Stimulated activated CD4-positive, alpha-beta T cell treated with anti-CD3 and anti-CD28 coated beads, Interleukin-12 subunit alpha, Interleukin-12 subunit beta, amount 100 ng/mL, for 4 hours (primary cell): ENCODE measurements at places on chromosomes 16 and 17.

- DNase-seq = no peak
These were observed 7.7 kb upstream of the ENGASE start for GRCh38 chr17:79066963-79067362.

DNA sequence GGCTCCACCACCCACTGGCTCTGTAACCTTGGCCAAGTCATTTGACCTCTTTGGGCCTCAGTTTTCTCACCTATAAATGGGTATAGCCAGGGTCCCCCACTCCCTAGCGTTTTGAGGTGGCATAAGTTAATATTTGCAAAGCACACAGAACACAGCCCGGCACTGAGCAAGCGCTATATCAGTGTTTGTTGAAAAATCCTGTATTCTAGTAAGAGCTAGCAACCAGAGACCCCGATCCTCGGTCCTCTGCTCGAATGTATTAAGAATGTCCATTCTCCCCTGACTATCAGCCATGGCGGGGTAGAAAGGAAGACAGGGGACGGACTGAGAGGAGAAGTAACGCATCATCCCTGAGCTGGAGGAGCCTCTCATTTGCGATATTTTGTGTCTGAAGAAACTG, 131.2 kb downstream of the IRF8 start:
- no peak for DNase-seq

- no peak for DNase-seq
These were observed 75.8 kb upstream of the CNTNAP4 start for GRCh38 chr16:76201385-76201784.

DNA sequence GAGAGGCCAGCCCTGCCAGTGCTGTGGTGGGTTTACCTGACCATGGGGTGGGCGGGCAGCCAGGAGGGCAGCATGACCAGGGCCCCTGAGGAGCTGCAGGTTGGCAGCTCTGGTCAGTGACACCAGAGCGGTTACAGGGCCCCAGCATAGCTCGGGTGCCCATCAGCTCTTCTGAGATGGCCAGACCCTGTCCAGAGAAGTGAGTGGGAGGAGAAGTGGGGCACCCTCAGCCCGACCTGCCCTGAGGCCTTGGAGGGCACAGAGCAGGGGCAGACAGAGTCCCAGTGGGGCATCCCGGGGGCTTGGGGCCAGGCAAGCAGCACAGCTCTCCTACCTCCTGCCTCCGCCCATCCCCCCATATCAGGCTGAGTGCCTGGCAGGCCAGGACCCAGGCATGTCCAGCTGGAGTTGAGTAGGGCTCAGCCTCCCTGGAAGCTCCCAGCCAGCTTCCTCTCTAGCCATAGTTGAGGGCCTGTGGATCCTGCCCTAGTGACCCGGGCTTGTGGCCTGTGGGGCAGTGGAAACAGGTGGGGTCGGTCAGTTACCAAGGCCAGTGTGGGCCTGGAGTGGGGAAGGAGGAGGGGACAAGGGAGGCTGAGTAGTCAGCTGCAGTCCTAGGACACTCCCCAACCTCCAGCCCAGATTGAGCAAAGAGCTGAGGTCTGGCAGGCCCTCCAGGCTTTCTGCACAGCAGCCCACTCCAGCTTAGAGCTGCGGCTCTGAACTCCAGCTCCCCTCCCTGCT, 83.5 kb downstream of the AMFR start:
- DNase-seq = no peak

GRCh38 chr16:75108792-75109731, 7.5 kb downstream of the LDHD start:
- DNase-seq = peak; percentile 76

GRCh38 chr17:48025904-48026501, 11.6 kb downstream of the COPZ2 start:
- no peak for DNase-seq

DNA sequence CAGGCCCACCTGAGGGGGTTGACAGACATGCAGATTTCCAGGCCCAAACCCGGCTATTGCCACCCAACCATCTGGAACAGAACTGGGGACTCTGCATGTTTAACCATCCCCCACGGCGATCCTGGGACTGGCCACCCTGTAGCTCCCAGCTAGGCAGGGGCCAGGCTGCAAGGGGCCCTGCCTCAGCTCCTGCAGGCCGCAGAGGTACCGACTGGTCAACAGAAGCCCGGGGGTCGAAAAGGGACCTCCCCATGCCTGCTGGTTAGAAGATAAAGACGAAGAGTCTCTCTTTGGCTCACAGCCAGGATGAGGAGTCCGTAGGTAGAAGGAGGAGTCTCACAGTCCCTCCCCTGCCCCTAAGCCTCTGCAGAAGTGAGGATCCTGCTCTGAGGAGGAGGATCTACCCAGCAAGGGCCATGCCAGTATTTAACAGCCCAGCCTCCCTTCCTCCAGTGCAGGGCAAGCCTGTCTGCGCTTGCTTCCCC, 223.4 kb upstream of the TNRC6C start:
- DNase-seq = no peak

DNA sequence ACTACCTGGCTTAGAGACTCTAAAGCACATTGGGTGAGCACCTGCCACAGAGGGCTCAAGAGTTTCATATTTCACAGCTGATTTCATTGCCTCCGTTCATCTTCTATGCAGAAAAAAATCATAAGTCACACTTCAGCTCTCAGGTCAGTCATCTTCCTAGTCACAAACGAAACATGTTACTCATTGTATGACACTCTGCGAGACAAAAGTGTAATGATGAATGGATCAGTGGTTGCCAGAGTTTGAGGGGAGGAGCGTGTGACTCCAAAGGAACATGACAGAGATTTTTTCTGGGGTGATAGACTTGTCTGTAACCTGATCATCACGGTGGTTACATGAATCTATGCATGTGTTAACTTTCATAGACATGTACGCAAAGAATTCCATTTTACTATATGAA, 195.2 kb upstream of the CNTNAP4 start:
- no peak for DNase-seq

DNA sequence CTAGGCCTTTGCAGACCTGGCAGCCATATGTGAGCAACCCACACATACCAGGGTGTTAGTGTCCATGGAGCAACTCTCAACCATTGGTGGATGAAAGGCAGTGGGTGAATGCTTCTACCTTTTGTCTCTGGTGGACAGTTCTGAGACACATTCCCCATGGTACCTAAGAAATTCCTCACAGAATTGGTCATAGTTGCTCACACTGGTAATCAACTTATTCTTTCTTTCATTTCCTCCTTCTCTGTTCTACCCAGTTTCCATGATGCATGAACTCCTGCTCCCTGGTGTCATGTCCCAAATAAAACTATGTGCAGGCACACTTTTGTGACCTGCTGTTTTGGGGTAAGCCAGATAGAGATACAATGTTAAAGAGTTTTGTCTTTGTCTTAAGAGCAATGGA, 33.2 kb upstream of the MPHOSPH6 start:
- DNase-seq = no peak

DNA sequence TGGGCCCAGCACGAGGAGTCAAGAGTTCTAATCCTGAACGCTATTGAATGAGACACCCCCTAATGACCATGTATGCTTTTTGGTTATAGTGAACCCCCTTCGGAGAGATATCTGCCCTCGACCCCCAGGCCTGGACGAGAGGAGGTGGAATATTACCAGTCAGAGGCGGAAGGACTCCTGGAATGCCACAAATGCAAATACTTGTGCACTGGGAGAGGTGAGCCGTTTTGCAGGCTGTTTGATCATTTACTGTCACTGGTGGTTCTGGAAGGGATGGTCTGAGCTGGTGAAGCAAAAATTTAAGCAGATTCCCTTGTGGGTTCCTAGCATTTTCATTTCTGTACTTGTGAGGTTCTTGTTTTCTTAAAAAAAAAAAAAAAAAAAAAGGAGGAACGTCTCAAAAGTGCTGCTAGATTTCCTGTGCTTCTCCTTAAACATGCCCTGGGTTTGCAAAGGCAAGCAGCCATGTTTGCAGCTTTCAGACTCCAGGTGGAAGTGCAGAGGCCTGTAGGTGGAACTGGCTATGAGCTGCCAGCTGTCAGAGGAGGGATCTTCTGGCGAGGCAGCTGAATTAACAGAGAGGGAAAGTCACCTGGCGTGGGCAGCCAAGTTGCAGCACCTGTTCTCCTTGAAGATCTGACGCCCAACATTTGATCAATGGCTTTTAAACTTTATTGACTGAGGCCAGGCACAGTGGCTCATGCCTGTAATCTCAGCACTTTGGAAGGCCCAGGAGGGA, 3.5 kb downstream of the MARVELD3 start:
- DNase-seq = no peak

DNA sequence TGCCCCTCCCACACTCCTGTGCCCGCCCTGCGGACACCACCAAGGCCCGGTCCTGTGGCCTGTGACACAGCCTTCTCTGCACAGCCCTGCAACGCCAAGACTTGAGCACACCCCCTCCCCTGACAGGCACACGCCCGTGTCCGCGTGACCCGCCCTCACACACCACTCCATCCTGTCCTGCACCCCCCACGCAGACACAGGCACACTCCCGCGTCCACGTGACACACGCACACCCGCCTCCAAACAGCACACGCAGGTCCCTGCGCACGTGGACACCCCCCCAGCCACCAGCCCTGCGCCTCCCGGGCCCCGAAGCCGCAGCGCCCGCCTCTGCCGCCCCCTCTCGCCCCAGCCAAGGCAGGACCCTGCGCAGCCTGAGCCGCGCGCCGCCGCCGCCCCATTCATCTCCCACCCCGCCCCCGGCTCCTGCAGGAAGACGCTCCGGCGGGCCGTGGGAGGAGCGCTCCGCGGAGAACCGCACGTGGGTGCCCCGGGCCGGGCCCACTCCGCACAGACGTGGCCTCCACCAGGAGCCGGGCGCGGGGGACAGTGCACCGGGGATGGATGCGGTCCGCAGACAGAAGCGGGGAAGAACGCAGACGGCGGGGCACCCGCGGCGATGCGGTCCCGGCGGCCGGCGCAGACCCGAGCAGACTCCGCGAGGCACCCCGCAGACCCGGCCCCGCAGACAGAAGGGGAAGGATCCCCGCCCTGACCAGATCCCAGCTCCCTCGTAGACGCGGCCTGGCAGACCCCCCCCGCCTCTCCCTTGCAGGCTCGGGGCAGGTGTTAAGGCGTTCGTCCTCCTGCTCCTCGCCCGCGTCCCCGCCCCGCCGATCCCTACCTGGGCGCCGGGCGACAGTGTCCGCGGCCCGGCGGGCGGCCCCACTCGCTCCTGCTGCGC, 506 bp downstream of the CAMKK1 start:
- peak; percentile 55 for DNase-seq

DNA sequence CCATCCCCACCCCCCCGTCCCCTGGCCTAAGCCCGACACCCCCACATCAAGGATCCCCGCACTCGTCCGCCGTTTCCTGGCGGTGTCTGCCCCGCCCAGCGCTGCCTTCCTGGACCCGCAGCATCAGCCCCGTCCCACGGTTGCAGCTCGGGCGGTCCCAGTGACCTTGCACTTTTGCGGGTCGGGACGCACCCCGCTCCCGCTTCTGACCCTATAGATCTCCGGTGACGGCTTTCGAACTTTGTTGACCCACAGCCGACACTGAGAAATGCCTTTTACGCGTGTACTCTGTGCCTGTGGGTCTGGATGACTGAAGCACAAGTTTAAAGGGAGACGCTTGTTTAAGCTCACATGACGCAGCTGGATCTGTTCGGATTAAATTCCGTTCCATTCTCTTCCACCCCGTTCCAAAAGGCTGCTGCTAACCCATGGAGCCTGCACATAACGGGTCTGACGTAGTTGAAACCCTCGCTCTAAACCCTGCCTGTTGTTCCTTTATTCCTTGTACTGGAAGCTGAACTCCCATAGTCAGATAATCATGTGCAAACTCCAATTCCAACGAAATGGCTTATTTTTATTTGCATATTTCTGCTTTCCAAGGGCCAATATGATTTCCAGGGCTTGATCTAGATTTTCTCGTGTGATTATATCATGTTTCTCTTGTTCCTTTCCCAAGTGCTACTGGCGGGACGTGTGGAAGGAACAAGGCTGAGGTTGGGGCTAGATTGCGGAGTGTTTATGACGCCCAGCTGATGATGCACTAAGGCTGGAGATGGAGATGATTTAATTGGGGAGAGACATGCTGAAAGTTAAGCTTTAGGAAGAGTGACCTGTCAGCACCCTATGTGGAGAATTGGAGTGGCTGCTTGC, 834 bp downstream of the FLYWCH1 start:
- DNase-seq = peak; percentile 31

DNA sequence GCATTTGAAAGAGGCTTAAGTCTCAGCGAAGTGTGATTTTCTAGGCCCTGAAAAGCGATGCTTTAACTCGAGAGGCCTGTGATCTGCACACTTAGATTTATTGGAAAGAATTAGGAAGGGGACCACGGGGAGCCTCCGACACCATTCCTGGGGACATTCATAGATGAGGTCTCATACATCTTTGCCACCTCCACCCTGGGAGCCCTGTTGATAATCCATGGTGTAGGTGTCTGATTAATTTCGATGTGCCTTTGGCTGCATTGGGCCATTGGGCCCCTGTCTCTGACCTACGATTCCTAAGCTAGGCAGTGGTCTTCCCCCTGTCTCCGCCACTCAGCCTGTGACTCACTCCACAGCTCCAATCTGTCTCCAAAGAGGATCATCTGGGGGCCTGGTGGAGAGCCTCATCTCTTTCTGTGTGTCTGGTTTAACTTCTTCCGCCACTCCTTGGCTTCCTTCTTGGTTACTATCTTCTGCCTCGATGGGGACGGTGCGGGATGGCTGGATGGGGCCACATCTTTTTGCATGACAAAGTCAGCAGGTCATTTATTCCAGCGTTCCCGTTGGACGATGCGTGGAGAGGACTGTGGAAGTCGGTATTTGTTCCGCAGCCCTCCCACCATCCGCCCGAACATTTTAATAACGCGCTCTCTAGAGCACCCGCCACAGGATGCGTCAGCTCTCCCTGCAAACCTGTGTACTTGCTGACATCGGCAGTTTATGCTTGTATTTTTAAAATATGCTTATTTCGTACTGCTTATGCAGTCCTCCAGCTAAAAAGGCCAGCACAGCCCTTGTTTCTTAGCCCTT, 109.3 kb downstream of the IRX3 start:
- no peak for DNase-seq

DNA sequence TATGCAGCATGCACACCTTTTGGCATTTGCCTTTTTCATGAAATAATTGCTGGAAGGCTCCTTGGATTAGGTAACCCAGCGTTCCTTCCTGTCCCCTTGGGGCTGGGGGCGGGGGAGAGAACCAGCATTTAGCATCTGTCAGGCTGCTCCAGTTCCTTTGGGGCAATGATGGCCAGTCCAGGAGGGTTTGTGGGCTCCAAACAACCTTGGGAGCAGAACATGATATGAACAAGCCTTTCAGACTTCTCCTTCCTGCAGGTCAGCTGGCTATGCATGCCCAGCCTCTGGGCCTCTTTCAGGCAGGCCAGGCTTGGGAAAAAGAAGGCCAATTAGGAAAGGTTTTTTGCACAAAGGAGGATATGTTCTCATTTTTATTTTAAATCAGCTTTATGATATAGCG, 1.1 kb upstream of the SMTNL2 start:
- DNase-seq = no peak
